Hematopoietic multipotent progenitor cell (in vitro differentiated cells): ENCODE measurements at places on chromosomes 4 and X. TPM values are rescaled to one million over a fixed set of nuclear protein-coding genes. Genes with fewer than 3 reads are reported as not detected.

ELF4 gene
- 27.5 TPM for total RNA-seq

MAGEA4 gene
- not detected for total RNA-seq

- DNase-seq = peak; percentile 18
Measured at GRCh38 chr4:144574000-144574399, 72.0 kb upstream of the HHIP start.

DNA sequence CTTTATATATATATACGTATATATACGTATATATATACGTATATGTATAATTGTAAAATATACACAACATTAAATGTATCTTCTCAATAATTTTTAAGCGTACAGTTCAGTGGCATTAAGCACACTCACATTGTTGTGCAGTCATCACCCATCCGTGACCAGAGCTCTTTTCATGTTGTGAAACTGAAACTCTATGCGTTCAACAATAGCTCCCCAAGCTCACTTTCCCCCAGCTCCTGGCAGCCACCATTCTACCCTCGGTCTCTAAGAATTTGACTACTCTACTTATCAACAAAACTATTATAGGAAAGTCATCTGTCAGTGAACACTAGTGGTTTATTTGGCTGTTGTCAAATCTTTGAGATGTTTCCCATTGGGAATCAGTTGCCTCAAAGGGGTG, 621.8 kb upstream of the GALNT7 start:
- no peak for DNase-seq

NLRP2B gene
- total RNA-seq = not detected

COQ2 gene
- total RNA-seq = 11.6 TPM

- DNase-seq = no peak
Measured at GRCh38 chrX:69741721-69742120, 125.8 kb downstream of the EDA start.

- DNase-seq = no peak
Measured at GRCh38 chrX:105706041-105706440, 116.3 kb upstream of the NRK start.

GRCh38 chr4:83019794-83020494, 9.3 kb upstream of the LIN54 start:
- no peak for DNase-seq

VSIG1 gene
- not detected for total RNA-seq

GRCh38 chrX:122546269-122546668, 637.8 kb upstream of the GRIA3 start:
- DNase-seq = no peak

DNA sequence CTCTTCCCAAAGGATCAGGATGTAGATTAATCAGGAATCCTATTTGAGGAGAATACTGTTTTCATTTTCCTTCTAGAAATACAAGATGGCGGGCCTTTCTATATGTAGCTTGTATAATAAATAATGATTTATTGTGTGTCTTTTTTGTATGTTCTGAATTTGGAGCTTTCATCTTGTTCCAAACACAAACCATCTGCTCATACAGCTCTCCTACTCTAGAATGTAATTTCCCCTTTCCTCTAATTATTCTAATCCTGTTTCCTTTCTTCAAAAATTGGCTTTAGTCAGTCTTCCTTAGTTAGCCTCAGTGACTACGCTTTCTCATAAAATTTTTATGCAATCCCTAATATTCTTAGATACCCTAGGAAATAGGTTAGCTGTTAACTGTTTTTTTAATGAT, 422.2 kb downstream of the INPP4B start:
- no peak for DNase-seq

GRCh38 chr4:11743976-11744375, 315.3 kb upstream of the HS3ST1 start:
- no peak for DNase-seq

DNA sequence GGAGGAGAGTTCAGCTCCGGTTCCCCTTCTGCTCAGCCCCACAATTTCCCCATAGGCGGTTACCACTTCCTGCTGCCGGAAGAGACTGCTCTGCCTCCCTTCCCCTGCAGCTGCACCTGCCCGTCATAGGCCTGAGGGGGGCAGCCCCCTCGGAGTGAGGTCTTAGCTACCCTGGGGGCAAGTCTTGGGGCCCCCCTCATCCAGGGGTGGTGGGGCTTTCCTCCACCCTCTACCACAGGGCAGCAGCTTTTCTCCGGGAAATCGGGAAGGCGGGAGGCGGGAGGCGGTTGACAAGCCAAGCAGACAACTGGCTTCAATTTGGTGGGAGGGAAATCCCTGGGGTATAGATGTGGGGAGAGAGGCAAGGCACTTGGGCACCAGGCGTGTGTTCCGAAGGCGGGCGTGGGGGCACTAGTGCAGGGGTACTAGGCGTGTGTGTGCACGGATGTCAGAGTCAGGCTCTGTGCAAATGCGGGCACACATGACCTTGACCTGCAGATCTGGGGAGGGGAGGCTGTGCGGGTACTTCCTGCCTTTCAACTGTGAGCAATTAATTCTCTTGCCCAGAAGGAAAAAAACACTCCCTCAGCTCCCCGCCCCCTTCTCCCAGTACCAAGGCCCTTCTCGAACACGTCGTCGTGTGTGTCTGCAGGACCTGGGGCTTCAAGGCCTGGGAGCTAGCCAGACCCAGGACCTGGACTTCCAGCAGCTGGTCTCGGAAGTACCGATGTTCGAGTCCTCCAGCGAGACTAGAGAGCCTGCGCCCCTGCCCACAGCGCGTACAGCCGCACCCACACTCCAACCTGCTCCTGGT, 1.0 kb upstream of the ARHGAP4 start:
- peak; percentile 58 for DNase-seq

DNA sequence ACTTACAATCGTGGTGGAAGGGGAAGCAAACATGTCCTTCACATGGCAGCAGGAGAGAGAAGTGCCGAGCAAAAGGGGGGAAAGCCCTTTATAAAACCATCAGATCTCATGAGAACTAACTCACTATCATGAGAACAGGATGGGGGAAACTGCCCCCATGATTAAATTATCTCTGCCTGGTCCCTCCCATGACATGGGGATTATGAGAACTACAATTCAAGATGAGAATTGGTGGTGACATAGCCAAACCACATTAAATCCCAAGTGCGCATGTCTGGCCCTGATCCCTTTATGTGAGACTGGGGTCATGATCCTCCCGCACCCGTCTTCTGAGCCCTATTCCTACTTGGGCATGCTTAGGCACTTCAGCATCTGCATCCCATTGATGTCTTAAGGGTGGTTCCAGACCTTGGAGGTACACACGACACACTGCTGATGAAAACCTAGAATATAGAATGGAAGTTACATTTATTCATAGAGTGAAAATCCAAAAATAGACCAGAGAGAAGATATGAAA, 116.0 kb downstream of the PTTG2 start:
- no peak for DNase-seq

GRCh38 chr4:77432717-77433417, 172.8 kb upstream of the CXCL13 start:
- DNase-seq = no peak

CRMP1 gene
- total RNA-seq = under 0.01 TPM

TMEM156 gene
- 1.1 TPM for total RNA-seq

- DNase-seq = no peak
Measured at GRCh38 chrX:2314831-2315365, 185.9 kb downstream of the DHRSX start.

DNA sequence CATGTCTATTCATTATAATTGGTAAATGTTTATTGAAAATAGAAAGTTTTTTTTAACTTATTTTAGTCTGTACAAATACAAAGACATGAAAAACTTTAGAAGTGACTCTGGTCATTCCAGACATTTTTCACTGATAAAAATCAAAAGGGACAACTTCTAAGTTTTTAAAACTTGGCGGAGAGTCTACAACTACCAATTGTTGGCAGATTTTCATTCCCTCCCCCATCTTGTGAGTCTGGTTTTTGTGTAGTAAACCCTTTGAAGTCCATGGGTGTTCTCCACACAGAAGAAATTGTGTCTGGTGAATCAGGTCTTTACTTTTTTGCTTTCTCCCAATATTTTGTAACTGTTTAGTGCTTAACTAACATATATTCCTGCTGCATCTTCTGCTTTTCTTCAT, 336.5 kb downstream of the PDGFC start:
- no peak for DNase-seq

DNA sequence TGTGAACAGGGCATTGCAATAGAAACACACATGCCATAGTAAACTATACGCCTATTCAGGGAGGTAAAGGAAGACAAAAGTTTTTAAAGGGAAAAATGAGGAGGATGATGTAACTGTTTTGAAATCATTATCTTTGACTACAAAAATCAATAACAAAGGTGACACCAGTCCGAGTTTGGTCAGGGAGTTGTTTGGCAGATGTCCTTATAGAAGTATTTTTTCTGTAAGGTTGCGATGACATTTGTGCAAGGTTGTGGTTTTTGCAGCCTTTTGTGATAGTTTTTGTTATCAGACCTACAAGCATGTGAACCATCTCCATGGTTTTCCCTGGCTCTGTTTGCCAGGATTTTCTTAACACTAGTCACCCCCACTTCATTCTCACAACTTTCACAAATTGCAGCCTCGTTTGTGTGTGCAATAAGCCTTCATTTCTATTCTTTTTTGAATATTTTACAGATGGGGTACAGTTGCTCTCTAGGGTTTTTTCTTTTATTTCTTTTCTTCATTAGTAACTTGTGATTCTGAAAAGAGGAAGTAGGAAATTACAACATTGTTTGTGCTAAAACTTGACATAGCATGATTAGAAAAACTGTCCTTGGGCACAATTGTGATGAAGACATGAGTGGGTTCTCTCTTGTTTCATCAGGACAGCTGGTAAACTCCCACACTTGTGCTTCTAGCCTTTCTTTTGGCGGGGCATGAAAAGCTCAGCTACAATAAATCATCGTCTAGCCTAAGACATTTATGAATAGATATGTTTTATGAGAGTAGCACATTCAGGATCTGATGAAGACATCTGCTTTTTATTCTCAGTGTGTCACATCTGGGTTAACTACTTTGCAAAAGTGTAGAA, 60.2 kb upstream of the PNPLA4 start:
- DNase-seq = no peak

GRCh38 chrX:40871385-40872082, 136.2 kb upstream of the MED14 start:
- DNase-seq = peak; percentile 8

DNA sequence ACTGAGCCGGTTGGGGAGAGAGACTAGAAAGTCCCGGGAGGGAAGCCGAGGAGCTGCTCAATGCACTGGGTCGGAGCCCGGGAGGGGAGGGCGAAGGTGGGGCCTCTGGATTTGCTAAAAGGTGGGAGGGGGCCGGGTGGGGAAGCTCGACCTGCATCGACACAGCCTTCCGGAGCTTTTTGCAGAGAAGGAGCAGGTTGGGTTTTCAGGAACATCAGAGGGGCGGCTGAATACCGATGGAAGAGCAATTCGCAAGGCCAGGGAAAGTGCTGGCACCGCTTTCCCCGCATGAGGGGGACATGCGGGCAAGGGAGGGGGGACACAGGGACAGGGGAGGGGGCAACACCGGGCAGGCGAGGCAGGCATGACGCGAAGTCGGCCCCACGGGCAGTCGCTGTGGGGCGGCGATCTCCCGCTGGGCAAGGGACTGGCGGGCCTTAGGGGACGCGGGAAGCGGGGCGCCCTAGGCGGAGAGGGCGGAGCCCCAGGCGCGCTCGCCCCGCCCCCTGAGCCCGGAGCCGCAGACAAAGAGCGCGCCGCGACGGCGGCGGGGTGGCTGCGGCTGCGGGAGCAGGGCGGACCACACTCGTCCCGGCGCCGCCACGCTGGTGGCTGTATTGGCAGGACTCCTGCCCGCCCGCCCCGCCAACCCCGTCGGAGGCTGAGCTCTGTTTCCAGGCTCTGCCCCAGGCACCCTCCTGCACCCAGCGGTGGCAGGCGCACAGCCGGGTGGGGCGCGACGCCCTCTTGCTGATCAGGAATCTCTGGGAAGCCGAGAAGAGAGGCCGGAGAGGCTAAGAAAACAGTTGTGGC, 11.6 kb downstream of the PDZD4 start:
- DNase-seq = peak; percentile 38

- DNase-seq = no peak
Measured at GRCh38 chr4:41635441-41635840, 97.5 kb downstream of the LIMCH1 start.

- DNase-seq = no peak
Measured at GRCh38 chr4:55159851-55160250, 34.5 kb upstream of the KDR start.

GRCh38 chr4:37645736-37646135, 40.4 kb downstream of the RELL1 start:
- DNase-seq = no peak

- no peak for DNase-seq
Measured at GRCh38 chrX:124358800-124359383, 12.5 kb downstream of the SH2D1A start.

EDNRA gene
- total RNA-seq = not detected

BST1 gene
- 13.7 TPM for total RNA-seq

- peak; percentile 5 for DNase-seq
Measured at GRCh38 chr4:152630324-152630723, 49.5 kb downstream of the TMEM154 start.
